Activated naive CD8-positive, alpha-beta T cell treated with anti-CD3 and anti-CD28 coated beads for 36 hours (primary cell): ENCODE measurements at places on chromosomes 4 and X. TPM values are rescaled to one million over a fixed set of nuclear protein-coding genes. Genes with fewer than 3 reads are reported as not detected.
A peak's percentile ranks its signal among the peaks of the same experiment; 100 is the strongest.

DNA sequence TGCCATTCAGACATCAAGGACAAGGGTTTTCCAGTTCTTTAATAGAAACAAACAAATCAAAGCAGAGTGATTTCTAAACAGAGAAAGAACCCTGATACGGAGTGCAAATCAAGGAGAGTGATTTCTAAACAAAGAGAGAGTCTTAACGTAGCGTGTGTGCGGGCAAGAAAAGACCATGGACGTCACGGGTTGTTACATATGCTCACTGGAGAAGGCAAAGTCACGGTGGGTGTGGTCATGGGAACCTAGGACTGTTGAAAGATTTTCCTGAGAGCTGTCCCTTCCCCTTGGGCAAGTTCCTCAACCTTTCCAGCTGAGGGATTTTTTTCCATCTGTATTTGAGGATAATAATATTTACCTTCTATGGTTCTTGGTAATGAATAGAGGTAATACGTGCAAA is 95.0 kb upstream of the SLC34A2 start:
- no peak for DNase-seq

GRCh38 chr4:155522201-155522600 is 144.4 kb upstream of the GUCY1A1 start:
- DNase-seq = no peak

DNA sequence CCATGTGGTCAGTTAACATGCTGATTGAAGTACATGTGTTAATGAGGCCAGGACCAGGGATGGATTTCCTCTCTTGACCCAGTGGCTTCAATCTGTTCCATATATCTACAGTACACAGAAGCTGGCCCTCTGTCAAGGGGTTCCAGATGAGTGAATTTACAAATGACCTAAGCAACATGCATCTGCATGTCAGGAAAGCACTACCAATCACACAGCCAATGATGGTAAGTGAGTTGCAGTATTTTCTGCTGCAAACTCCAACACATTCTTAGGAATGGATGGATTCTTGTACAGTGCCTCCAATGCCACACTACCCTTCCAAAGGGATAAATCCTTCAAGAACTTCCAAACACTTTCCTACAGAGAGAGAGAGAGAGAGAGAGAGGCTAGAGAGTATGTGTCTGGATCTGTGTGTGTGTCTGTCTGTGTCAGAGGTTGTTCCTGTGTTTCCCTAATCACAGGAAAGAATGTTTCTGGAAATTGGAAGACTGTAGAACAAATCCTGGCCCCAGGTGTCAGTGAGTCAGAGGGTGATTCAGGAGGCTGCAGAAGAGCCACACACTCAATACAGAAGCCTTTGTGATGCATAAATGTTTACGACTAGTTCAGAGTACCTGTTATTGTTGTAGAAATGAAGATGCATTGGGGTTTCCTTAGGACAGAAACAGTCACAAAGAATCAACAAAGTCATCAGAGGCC is 107.5 kb downstream of the GUCY2F start:
- no peak for DNase-seq

GRCh38 chr4:122827258-122827878 is 737 bp downstream of the FGF2 start:
- peak; percentile 38 for DNase-seq

- DNase-seq = no peak
Observed at GRCh38 chrX:1450361-1451161, 2.1 kb downstream of the ASMTL start.

DNA sequence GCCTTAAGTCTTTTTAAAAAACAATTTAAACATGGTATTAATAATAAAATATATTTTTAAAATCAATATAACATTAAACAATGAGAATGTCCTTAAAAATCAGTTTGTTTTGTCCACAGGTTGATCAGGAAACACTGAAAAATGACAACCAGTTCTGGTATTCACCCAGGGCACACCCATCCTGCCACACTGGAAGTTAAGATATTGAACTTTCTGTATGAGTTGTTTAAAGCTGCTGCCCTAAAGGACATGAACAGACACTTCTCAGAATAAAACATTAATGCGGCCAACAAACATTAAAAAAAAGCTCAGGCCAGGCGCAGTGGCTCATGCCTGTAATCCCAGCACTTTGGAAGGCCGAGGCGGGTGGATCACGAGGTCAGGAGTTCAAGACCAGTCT is 15.0 kb upstream of the HOPX start:
- no peak for DNase-seq

The GPC4 gene
- total RNA-seq = not detected

- no peak for DNase-seq
Observed at GRCh38 chr4:185472103-185472542, 590 bp upstream of the CCDC110 start.

GRCh38 chr4:155609455-155610059 is 57.1 kb upstream of the GUCY1A1 start:
- no peak for DNase-seq

DNA sequence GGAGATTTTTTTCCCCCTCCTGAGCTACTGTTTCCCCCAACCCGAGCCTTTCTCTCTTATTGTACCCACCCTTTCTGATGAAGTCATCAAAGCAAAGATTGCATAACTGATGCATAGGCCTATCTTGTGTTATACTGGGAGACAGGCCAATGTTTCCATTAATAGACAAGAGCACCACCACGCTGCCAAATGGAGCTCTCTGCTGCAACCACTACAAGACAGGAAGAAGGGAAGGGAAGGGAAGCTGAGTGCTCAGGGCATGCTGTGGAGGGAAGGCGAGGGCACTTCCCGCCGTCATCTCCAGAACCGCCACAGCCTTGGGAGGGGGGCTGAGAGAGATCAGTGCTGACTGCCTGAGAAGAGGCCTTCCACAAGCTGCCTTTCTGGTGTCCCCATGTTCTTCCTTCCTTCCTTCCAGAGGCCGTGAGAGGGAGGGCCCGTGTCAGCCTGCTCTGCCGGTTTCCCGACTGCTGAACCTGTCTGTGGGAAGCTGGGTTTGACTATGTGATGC is 75.0 kb downstream of the MGST2 start:
- DNase-seq = no peak

DNA sequence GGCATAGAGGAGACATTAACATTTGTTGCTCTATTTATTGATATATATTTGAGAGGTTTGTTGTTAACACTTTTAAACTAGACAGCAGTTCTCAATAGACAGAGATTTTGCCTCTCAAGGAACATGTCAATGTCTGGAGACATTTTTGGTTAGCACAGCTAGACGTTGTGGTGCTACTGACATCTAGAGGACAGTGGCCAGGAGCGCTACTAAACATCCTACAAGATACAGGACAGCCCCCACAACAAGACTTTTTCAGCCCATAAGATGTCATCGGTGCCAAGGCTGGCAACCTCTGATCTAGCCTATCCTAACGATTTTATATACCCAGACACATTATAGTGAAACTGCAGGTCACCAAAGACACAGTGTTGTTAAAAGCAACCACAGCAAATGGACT is 18.4 kb upstream of the CTSO start:
- no peak for DNase-seq

The PCDH10 gene
- not detected for total RNA-seq

The MAGEA1 gene
- not detected for total RNA-seq

The H2BW2 gene
- total RNA-seq = not detected

The LRIT3 gene
- total RNA-seq = 0.16 TPM

DNA sequence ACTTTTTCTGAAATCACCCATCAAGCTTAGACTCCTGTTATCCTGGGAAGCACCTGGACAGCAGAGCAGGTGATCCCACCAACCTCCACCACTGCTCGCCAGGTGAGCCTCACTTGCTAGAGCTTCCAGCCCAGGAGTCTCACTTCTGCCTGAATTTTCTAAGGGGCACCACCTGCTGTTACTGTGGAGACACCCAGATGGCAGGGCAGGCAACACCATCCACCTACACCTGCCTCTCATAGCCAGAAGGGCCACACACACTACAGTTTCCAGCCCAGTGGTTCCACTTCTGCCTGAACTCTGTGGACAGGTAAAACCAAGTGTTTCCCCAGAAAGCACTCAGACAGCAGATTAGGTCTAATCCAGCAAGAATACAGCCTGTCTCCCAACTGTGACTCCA is 262.0 kb downstream of the ARAP2 start:
- no peak for DNase-seq

The ESX1 gene
- not detected for total RNA-seq

GRCh38 chrX:57528670-57529255 is 63.0 kb upstream of the ZXDB start:
- DNase-seq = peak; percentile 0

DNA sequence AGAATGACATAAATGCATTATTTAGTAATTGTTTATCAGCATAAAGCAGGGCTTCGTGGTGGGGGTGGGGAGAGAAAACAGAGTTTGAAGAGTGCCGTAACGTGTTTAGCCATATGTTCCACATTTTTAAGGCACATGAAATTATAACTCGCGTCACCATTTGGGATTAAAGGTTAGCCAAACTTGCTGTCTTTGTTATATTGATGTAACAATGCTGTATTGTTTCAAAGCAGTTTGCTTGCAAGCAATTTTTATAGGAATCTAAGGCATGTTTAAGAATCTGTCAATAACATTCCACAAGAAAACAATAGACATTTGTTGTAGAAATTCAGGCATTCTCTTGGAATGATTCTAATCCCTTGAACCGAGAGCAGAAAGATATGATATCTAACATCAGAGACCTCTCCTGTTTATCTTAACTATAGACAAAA is 78.3 kb downstream of the CLDN22 start:
- no peak for DNase-seq

DNA sequence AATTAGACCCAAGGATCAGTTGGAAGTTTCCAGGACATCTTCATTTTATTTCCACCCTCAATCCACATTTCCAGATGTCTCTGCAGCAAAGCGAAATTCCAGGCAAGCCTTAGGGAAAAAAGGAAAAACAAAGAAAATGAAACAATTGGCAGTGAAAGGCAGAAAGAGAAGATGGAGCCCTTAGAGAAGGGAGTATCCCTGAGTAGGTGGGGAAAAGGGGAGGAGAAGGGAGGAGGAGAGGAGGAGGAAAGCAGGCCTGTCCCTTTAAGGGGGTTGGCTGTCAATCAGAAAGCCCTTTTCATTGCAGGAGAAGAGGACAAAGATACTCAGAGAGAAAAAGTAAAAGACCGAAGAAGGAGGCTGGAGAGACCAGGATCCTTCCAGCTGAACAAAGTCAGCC is at the start of gene PLP1:
Gene PLP1, plus strand, starts transcription at position 295 of the 400 bp plus-strand sequence. CDS start 156 bp downstream, outside the sequence.
- DNase-seq = no peak

The SSR4 gene
- 133 TPM for total RNA-seq

GRCh38 chr4:152456609-152457008 is 79.3 kb downstream of the FBXW7 start:
- no peak for DNase-seq

DNA sequence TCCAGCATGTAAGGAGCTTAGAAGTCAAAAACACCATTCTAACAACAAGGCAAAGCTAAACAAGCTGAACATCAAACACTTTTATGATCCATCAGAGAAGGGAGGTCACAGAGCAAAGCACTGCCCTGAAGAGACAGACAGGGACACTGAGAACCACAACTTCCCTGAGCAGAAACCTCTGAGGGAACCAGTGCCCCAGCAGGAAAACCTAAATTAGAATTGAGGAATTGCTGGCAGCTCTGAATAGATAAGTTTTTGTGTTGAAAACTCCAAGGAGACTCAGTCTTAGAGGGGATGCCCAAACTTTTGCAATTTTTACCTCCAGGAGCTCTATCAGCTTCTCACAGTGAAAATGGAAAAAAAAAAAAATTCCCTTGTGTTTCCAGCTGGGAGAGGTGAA is 83.0 kb upstream of the MAPK10 start:
- no peak for DNase-seq

DNA sequence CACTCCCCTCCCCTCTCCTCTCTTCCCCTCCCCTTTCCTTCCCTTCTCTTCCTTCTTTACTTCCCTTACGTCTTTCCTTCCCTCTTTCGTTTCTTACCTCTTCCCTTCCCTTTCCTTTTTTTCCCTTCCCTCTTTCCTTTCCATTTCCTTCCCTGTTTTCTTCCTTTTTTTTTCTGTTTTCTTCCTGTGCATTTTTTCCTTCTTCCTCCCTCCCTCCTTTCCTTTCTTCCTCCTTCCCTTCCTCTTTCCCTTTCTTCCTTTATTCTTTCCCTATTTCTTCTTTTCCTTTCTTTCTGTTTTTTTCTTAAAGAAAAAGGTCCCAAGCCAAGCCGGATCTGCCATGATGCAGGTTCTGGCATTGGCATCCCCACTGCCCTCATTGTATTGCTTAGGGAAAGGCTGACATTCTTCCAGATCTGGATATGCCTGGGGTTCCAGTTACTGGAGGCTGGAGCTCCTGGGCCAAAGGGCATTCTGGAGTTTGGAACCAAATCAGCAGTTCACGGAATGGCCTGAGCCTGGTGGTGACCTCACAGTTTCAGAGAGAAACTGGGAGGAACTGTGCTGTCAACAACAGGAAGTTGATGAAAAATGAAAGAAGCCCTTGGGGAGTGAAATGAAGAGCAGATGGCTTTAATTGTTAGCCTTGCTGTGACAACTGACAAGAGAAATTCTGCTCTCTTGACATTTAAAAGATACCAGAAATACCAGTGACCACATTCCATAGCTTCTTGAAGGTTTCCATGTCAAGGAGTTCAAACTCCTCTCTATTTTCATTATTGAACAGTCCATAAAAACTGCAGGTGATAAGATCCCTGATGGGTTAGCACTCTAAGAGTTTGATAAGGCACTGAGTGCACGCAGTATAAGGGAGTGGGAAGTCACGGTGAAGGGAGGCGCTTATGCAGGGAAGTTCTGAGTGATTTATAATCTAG is 622.1 kb downstream of the SPRY1 start:
- no peak for DNase-seq

DNA sequence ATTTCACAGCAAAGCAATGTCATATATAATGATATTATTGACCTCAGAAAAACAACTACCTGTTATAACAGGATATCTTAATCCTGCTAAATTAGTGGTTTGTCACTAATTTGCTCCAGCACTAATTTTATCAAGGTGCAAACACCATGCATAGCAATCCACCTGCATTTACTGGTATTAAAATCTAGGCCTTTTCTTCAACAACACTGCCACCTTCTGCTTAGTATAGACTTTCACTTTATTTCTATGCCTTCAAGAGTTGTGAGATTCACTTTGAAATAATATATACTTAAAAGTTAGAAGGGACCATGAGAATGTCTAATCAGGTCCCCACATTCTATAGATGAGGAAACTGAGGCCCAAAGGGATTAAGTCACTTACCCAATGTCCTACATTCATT is 82.1 kb upstream of the IQCM start:
- no peak for DNase-seq

The ADAM29 gene
- total RNA-seq = not detected

- no peak for DNase-seq
Observed at GRCh38 chrX:132883358-132883915, 75.0 kb downstream of the HS6ST2 start.

The SMARCA1 gene
- total RNA-seq = 0.40 TPM

- no peak for DNase-seq
Observed at GRCh38 chrX:7261672-7262332, 113.8 kb upstream of the PUDP start.

DNA sequence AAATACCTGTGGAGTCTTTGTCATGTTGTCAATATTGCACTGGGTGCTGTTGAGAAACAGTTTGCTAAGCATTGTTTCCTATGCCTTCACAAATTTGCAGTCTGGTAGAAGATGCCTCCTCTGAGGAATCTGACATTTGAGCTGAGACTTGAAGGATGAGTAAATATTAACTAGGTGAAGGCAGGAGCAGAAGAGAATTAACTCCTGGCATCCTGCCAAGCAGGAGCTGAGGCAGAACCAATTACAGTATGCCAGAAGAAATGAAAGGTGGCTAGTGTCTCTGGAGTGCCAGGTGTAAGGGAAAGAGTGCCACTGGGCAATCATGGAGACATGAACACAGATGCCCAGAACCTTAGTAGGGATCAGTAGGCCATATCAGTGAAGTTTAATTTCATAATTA is 1778.2 kb upstream of the PCDH10 start:
- no peak for DNase-seq

The ATP2B3 gene
- total RNA-seq = not detected

- no peak for DNase-seq
Observed at GRCh38 chr4:159823743-159824142, 720.9 kb downstream of the RAPGEF2 start.

GRCh38 chr4:178693816-178694215 is 1251.6 kb upstream of the AGA start:
- DNase-seq = no peak
